Kidney epithelial cell (primary cell): ENCODE measurements at places on chromosomes 3 and 15.

GRCh38 chr15:85889956-85890619 lies 95.4 kb upstream of the KLHL25 start:
- DNase-seq: no peak

DNA sequence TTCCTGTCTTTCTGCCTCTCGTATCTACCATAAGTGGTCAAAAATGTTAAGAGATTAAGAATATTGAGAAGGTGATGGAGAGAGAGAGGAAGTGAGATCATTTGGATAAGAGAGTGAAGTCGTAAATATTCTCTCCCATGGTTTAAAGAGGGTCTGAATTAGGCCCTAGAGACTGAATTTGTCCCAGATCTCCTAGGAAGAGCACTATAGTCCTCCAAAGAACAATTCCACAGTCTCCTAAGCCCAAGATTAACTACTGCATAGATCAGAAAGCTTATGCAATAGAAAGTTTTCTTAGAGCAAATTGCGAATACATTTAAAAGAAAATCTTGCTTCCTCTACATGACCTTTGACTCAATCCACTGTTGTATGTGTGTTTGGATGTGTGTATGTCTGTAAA lies 598.8 kb downstream of the TUSC7 start:
- no peak for DNase-seq

GRCh38 chr15:51117270-51117669 lies 22.6 kb upstream of the TNFAIP8L3 start:
- peak; percentile 12 for DNase-seq

DNA sequence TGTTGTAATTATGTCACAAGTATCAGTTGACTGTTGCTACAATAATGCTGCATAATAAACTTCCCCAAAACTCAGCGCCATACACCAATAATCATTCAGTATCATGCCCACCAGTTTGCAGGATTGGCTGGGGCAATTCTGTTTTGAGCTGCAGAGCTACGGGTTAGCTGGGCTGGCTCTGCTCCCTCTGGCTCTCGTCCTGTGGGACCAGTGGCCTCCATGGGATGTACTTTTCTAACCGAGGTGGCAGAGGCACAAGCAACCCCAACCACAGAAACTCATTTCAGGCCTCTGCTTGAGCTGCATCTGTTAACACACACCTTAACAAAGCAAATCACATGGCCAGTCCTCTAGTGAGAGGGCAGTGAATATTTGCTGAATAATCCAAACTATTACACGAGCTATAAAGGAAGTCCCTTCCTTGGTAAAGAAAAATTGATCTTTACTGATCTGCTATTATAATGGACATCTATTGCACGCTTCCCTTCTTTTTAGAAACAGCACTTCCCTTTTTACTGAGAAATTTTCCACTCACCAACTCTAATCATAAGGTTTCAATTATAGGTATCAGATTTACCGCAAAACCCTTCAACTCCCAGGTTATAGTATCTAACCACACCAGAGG lies 10.9 kb upstream of the BCL2A1 start:
- no peak for DNase-seq

GRCh38 chr3:141353652-141354495 lies 14.4 kb upstream of the ZBTB38 start:
- no peak for DNase-seq

GRCh38 chr3:94643400-94643799 lies 580.5 kb downstream of the NSUN3 start:
- DNase-seq: no peak

DNA sequence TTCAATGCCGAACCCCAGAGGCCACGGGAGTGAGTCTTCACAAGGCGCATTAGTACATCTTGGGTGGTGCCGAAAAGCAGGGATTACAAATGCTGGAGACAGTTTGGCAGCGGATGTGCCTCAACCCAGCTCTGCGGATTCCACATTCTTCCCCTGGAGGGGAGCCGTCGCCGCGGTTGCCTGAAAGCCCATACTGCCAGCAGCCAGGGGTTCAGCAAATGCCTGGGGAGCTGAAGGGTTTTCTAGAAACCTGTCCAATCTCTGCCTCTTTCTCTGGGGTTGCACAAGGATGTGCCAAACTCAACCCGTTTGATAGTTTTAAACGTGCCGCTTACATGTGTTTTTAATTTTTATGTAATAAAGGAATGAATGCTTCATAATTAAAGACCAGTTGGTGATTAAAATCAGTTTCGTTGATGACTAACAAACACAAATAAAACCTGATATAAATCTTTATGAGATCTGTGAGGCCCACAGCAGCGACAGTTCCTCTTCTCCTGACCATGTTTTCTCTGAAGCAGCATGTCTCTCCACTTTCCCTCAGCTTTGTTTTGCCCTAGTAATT lies 74.6 kb upstream of the LEKR1 start:
- no peak for DNase-seq

DNA sequence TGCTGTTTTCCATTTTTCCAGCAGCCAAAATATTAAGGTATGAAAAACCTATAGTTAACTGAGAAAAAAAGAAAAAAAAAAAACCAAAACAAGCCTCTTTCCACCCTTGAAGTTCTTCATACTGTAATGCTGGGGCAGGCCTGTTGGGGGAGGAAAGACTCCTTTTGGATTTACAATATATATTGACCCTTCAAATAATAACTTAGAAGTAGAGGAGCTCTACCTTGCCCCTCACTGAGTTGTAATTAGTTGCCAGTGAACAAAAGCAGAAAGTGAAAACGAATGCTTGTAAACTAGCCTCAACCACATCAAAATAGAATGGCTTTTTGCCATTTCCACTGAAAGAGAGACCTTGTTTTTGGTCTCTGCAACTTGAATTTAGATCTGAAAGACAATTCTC lies 326.6 kb downstream of the NR2F2 start:
- no peak for DNase-seq

GRCh38 chr15:93859176-93859575 lies 372.2 kb upstream of the MCTP2 start:
- no peak for DNase-seq

- no peak for DNase-seq
These were observed 102.8 kb downstream of the IL12A start for GRCh38 chr3:160091441-160091840.

DNA sequence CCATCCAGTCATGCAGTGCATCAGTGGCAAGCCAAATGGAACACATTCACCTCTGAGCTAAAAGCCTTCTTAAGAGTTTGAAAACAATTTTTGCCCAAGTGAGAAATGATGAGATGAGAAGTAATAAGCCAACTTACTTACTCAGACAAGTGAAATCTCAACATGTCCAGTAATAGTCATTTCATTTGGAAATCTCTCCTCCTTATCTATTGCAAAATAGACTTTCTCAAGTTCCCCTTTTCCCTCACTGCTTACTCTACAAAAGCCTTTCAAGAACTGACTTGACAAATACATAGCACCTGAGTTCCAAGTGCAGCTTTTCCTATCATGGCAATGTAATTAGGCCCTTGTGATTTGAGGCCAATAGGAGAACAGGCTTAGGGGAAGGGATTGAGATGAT lies 282.3 kb downstream of the SLC9A9 start:
- no peak for DNase-seq

DNA sequence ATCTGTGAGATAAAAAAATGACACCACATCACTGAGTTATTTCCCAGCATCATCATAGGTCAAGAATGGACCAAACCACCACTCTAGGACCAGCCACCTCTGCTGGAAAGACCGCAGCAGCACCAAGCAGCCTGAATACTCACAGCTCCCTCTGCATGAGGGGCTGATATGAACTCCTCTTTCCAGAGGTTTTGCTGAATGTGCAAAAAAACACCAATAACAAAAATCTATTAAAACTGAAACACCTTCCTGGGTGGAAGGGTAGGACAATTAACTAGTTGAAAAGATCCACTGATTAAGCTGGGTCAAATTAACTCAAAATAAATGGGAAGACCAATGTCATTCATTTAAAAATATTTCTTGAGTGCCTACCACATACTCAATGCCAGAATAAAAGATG lies 28.9 kb upstream of the KCNMB3 start:
- DNase-seq: no peak

DNA sequence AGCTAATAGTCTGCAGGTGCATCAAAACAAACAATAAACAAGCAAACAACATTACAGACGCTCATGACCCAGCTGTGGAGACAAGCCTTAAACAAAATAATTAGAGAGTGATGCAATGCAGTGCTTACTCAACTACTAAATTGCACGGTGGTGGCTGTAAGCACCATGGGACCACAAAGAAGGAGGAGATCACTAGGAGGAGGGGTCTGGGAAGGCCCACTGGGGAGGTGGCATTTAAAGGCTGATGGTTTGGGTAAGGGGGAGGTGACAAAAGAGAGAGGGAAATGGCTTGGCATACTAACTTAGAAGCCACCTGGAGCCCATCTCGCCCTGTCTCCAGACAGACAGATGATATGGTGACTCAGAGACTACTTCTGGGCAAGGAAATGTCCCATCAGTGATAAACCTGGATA lies 516.7 kb downstream of the FOXP1 start:
- no peak for DNase-seq

DNA sequence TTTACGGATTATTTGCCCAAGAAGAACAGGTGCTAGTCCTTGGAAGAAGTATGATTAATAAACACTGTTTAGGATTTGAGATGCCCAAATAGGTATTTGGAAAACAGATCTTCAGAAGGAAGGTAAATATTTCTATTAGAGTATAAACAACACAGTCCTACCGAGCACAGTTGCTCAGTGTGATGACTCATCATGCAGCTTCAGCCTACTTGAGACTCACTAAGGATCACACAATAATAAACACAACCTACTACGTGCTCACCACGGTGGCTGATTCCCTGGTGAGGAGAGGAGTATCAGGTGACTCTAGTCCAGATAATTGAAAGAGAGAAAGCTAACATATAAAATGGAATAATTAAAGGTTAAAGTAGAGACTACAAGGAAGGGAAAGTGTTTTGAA lies 72.0 kb downstream of the PDZRN3 start:
- no peak for DNase-seq

DNA sequence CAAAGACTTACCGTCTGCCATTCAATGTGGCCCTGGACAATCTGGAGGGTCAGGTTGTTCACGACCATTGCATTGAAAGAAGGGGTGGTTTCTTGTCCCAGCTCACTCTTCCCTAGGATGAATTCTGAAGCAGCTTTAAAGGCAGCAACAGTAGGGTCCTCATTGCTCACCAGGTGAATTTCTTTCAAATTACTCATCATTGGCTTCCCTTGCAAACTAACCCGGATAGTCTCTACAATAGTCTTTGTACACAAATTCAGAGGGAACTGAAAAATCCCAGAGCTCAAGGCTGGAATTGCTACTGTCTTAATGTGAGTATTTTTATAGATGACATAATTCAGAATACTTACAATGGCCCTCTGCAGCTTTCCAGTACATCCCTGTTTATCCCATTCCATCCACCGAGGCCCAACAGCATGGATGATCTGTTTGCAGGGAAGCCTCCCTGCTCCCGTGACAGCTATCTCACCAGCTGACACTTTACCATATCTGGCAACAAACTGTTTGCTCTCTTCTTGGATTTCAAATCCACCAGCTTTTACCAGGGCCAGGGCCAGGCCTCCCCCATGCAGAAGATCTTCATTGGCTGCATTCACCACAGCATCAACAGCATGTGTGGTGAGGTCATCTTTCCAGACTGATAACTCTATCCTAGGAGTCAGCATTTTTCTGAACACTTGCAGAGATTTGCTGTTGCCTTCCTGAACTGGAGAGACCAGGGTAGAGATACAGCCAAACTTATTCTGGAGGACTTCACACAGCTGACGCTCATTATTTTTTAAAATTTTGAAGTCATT lies 8.6 kb downstream of the PARP9 start:
- DNase-seq: no peak

GRCh38 chr15:57061696-57062095 lies 143.3 kb downstream of the TCF12 start:
- DNase-seq: no peak

DNA sequence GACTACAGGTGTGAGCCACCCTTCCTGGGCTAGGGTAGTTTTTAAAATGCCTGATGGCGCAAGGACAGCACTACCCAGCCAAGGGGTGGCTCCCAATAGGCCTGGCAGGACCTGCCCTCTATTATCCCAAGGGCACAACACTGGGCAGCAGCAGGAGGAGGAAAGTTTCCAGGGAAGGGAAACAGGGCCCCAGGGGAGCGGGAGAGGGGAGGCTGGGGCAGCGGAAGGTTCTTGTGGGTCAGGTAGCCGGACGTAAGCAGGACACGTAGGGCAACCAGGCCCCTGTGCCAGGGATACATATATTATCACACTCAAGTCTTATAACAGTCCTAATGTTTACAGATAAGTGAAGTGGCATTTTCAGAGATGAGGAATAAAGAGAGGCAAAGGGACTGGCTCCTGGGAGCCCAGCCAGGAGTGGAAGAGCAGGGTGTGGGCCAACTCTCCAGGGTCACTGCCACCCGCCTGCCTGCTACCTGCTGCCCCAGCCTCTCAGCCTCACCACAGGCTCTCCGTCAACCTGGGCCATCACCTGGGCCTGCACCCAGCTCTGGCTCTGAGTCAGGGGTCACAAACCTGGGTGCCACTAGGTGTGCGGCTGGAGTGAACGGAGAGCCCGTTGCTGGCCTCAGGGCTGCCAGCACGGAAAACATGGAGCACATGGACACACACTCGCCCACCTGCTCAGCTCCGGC lies 73.2 kb upstream of the SNRPA1 start:
- no peak for DNase-seq

GRCh38 chr3:51706788-51707731 lies at the start of gene GRM2:
Gene GRM2, plus strand, starts transcription at chr3:51707068. Its CDS starts 1,916 bp downstream, at chr3:51708984.
- DNase-seq: peak; percentile 43

GRCh38 chr3:102089239-102089638 lies 239.9 kb downstream of the NFKBIZ start:
- no peak for DNase-seq

DNA sequence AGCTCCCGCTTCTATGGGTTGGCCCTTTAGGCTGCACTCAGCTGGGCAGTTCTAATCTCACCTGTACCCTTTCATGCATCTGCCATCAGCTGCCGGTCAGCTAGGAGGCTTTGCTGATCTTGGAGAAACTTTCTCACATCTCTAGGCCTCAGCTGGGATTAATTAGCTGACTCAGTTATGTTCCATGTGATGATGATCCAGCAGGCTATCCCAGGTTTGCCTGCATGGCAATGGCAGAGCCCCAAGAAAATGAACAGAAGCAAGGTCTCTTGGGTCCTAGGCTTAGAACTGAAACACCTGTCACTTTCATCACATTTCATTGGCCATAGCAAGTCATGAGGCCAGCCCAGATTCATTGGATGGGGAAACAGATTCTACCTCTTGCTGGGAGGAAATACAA lies 304.6 kb upstream of the TBC1D5 start:
- DNase-seq: no peak

GRCh38 chr15:99104788-99105513 lies at the start of gene SYNM:
Gene SYNM, plus strand, starts transcription at chr15:99105080. Its CDS starts 120 bp downstream, at chr15:99105200.
- no peak for DNase-seq

- DNase-seq: no peak
These were observed 139.9 kb upstream of the CNTN6 start for GRCh38 chr3:952906-953305.

GRCh38 chr3:179794355-179794754 lies 141.5 kb downstream of the USP13 start:
- DNase-seq: no peak

DNA sequence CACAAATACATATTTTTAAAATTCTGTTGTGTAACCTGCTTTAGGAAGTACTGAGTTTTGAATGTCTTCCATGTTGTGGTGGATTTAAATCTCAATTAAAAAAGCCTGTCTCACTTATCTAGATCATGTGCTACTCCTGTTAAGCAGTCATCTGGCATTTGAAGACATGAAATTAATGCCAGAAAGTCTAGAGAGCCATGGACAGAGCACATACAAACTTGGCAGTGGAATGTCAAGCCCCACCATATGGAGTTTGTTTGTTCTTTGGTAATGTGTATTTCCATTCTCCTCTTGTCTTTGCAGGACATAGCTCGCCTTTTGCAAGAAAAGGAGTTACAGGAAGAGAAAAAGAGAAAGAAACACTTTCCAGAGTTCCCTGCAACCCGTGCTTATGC lies 39.3 kb upstream of the UTS2B start:
- DNase-seq: no peak

- no peak for DNase-seq
These were observed 182.5 kb downstream of the CACNA2D3 start for GRCh38 chr3:54304877-54305276.
